ENCODE measurements at places on chromosomes 3 and 15.

- no peak for DNase-seq
These were observed 157.9 kb downstream of the TLE3 start for GRCh38 chr15:69939513-69940440.

- DNase-seq = peak; percentile 27
These were observed 96.3 kb upstream of the DLG1 start for GRCh38 chr3:197394464-197395321.

DNA sequence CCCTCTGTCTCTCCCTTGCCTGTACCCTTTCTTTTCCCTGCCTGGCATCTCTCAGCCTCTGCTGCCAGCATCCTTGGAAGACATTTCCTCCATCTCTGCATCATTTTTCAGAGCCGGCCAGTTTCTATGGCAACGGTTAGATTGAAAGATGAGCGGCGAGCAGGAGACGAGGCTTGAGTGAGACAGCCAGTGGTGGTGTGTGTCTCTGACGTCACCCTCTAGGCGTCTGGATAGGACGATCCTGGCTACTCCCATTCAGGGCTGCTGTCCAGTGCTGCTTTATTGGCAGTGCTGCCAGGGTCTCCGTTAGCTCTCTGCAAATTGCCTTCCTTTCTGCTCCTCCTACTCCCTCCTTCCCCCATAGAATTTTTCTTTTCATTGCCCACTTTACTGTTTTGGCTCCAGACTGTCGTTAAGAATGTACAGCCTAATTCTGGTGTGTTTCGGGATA is 57.9 kb downstream of the TRAK1 start:
- no peak for DNase-seq

GRCh38 chr3:151262871-151263525 is 15.3 kb downstream of the P2RY14 start:
- no peak for DNase-seq

DNA sequence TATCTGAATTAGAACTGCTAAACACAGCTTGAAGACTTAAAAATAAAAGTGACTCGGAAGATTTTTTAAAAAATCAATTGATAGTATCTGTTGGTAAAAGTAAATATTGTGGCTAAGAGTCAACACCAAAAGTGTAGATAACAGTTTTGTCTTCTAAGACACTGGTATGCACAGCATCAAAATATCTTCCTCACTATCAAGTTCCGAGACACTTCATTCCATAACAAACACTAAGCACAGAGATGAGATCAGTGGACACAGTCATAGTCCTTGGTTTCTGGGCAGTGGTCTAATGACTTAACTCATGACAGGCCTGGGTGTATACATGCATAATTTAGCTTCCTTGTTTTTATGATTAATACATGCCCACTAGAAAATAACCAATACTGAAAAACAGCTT is 63.2 kb downstream of the PXYLP1 start:
- DNase-seq = no peak

DNA sequence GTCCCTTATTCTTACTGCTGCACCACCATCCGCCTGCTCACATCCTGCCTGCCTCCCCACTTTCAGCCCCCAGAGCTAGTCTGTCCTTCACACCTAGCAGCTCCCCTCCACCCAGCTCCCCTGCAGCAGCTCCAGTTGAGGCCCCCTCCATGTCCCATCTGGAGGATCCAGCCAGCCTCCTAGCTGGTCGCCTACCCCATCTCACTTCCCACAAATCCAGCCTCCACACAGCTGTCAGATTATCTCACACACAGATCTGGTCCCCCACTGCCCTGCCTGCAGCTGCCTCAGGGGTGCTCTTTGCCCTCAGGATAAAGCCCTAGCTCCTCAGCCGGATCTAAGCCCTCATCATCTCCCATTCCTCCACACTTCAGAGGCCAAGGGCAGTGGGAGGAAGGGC is 8.8 kb upstream of the SEMA7A start:
- no peak for DNase-seq

- no peak for DNase-seq
These were observed 123.2 kb upstream of the UBE2E2 start for GRCh38 chr3:23079976-23080375.

GRCh38 chr3:186638259-186638658 is 1.9 kb upstream of the FETUB start:
- no peak for DNase-seq

- DNase-seq = no peak
These were observed 176.6 kb upstream of the TRIM42 start for GRCh38 chr3:140501061-140501769.

DNA sequence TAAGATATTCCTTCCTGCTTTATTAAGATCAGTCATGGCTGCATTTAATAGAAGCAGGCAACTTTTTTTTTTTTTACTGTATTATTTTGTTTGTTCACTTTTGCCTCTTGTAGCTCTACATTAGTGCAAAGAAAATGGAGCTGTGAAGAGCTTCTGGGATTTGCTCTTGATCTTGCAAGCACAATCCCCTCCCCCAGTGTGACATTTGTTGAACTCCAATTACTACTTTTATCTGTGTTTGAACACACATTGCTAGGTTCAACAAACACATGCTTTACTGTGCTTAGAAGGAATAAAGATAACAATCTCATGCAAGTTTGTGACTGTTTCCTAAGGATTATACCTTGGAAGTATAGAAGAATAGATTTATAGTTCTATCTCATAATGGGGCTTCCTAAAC is 648.8 kb downstream of the NLGN1 start:
- DNase-seq = no peak

DNA sequence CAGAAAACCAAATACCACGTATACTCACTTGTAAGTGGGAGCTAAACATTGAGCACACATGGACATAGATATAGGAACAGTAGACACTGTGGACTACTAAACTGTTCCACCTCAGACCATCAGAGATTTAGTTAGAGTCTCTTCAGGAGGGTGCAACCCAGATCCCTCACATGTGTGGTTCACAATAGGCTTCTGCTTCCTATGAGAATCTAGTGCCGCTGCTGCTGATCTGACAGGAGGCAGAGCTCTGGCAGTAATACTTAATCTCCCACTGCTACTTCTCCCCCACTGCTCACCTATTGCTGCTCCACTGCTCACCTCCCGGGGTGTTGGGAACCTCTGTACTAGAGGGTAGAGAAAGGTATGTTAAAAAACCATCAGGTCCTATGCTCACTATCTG is 533.3 kb downstream of the NSUN3 start:
- no peak for DNase-seq

GRCh38 chr3:45558431-45558830 is 36.1 kb upstream of the LIMD1 start:
- DNase-seq = no peak

GRCh38 chr3:69012800-69013252 is 658 bp downstream of the EOGT start:
- no peak for DNase-seq

DNA sequence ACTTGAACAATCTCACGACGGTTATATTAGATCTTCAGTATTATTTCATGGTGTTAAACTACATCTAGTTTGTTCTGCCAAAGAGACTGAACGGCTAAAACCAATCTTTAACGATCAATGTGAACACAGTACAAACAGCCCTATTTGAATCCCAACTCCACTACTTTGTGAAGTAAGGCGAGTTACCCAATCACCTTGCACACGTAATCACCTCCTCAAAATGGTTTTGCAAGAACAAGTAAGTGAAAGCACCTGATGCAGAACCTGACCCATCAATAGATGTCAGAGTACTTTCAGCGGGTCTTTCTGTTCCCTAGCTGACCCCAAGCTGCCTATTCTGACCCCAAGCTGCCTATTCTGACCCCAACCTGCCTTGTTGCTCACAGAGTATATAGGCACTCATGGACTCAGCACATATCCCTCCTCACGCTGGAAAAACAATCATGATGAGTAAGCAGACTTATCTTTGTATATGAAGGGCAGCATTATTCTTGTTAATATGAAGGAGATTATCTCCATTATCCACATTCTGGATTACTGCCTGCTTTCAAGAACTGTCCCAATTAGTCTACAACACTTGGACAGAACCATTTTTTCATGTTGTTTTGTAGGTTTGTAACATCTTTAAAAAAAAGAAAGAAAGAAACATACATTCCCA is 3.7 kb downstream of the KPNA1 start:
- no peak for DNase-seq

DNA sequence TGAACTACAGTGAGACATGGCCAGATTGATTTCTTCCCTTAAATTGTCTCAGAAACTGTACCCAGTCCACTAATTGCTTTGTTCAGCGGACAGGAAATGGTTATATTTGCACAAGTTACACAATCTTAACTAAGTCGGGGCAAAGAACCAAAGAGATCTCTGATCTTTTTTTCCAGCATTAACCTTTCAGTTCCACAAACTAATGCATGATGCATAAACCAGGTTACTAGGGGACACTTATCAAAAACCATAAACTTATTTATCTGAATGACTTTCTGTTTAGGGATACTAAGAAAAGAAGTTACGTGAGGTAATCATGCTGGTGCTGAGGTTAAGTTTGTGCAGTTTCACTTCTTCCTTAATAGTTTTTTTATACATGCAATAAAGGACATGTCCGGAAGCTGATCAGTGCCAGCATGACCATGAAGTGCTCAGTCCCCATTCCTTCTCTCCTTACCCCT is 22.4 kb downstream of the FNDC3B start:
- DNase-seq = no peak

GRCh38 chr15:94125156-94125555 is 106.2 kb upstream of the MCTP2 start:
- DNase-seq = no peak

GRCh38 chr3:81198756-81199155 is 562.7 kb downstream of the GBE1 start:
- no peak for DNase-seq

GRCh38 chr3:119018690-119019463 is 15.8 kb downstream of the IGSF11 start:
- DNase-seq = no peak

- peak; percentile 33 for DNase-seq
These were observed 738 bp downstream of the ACAP2 start for GRCh38 chr3:195441992-195442572.

DNA sequence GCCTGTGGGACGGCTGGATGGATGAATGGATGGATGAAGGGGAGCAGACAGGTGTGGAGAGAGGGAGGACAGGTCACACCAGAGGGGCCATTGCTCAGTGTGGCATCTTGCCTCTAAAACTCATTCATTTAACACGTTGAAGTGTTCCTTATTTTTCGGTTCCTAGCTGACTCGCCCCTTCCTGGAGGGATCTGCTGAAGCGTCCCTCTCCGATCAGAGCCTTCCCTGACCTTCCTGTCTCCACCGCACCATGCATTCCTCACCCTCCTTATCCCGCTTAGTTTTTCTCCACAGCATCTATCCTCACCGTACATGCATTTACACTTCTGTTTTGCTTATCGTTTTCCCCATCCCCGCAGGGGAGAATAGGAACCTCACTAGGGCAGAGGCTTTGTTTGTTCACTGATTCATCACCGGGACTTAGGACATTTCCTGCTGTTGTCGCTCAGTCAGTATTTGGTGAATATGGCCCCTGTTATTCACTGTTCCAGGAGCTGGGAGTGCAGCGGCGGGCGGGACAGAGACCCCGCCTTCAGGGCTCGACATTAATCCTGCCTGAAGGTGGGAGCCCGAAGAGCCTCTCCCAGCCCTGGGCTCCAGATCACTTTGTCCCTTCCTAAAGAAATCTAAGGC is 32.0 kb downstream of the FOXL2 start:
- DNase-seq = no peak

DNA sequence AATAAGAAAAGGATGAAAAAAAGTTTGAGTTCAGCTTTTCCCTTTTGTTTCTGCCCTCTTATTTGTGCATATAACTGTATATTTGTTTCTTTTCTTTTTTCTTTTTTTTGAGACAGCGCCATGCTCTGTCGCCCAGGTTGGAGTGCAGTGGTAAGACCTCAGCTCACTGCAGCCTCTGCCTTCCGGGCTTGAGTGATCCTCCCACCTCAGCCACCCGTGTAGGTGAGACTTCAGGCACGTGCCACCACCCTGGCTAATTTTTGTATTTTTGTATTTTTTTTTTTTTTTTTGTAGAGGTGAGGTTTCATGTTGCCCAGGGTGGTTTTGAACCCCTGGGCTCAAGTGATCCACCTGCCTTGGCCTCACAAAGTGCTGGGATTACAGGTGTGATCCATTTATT is 31.4 kb downstream of the RNF111 start:
- DNase-seq = no peak

- no peak for DNase-seq
These were observed 27.5 kb upstream of the EOMES start for GRCh38 chr3:27749643-27750042.

GRCh38 chr3:42661593-42662022 is 8.1 kb downstream of the ZBTB47 start:
- no peak for DNase-seq

DNA sequence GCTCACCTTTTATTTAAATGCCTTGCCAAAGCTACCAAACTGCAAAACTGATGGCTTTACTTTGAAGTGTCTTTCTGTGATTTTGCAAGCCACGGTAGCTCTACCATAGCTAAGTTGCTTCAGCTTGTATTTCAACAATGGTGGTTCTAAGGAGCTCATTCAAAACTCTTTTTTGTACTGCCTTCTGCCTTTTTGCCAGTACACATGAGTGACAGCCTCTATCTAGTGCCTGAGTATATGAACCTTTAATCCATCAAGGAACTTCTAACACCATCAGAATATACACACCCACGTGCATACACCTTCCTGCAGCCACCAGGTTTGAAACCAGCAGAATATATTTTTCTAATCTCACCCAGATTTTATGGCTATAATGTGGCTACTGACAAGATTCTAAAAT is 10.4 kb upstream of the NR2F2 start:
- no peak for DNase-seq

DNA sequence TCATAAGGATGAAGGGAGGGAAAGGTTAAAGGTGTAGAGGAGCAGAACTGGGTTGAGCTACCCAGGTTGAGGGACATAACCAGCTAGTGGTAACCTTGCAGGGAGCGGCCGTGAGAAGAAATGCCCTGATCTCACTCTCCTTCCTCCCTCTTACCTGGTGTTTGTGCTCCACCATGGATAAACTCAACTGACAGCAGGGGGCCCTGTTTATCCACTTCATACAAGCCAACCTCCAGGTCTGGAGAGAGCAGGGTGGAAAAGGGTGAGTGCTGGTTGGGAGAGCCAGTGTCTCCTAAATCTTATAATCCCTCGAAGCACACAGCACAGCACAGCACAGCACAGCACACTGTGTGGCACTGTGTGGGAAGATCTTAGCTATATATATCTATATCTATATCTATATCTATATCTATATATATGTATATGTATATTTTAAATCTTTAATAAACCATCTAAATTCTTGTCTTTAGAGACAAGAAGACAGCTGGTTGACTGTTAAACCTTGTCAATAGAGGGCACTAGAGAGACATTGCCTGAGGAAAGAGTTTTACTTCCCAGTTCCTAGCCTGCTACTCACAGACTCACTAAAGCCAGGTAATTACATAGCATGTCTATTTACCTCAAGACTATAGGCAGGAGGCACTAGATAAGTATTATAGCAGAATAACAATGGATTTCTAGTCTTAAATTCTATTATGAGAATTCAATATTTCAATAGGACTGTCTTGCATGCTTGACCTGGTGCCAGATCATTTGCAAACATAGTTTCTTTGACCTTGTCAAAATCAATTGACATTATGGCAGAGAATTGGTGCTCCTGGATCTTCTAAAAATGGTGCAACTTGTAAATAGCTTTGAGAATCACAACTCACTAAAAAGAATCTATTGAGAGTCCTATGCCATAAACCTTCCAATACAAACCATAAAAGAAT is 21.7 kb upstream of the FMN1 start:
- DNase-seq = no peak
